Left cardiac atrium (tissue), 4 donors: ENCODE measurements at places on chromosomes 1 and 21. TPM values are rescaled to one million over a fixed set of nuclear protein-coding genes. Genes with fewer than 3 reads are reported as not detected.

ESRRG gene
- 17.5 TPM for total RNA-seq

- no peak for DNase-seq
Measured at GRCh38 chr1:28126783-28127490, 38.5 kb upstream of the EYA3 start.

AMY1B gene
- total RNA-seq: not detected

GRCh38 chr1:88985692-88986091, 6.7 kb downstream of the KYAT3 start:
- no peak for DNase-seq

RSPO1 gene
- total RNA-seq: 1.4 TPM

- no peak for DNase-seq
Measured at GRCh38 chr1:243943671-243944428, 93.8 kb upstream of the AKT3 start.

- no peak for DNase-seq
Measured at GRCh38 chr1:190754666-190755065, 277.0 kb upstream of the BRINP3 start.

DNA sequence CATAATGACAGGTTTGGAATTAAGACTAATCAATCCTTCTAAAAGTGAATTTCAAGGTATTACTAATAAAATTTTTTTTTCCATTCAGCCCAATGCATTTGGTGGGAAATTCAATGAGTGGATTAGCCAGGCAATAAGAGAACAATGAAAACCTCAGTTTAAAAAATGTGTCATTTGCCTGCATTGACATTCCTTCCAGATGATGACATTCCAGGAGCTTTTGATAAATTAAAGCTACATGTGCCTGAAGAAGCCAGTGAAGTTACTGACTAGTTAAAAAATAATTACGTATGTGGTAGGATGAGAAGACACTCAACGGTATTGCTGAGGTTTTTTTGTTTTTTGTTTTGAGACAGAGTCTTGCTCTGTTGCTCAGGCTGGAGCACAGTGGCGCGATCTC, 37.9 kb upstream of the RC3H1 start:
- DNase-seq: no peak

CADM3 gene
- total RNA-seq: 15.3 TPM

- DNase-seq: no peak
Measured at GRCh38 chr1:229001467-229002011, 266.3 kb downstream of the RHOU start.

DNA sequence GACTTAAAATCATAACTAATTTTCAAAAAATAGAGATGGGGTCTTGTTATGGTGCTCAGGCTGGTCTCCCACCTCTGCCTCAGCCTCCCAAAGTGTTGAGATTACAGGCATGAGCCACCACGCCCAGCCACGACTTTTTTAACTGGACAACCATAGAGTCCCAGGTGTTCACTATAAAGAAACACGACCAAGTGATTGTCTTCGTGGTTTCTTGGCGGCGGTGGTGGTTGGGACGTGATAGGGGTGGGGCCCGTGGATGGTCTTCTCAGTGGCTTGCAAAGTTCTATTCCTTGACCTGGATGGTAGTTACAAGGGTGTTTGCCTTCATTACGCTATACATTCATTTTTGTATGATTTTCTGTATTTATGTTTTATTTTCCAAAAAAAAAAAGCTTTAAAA, 34.6 kb upstream of the COX20 start:
- DNase-seq: no peak

MYOM3 gene
- 160 TPM for total RNA-seq

GRCh38 chr1:17582124-17582774, 42.8 kb downstream of the ARHGEF10L start:
- no peak for DNase-seq

DNA sequence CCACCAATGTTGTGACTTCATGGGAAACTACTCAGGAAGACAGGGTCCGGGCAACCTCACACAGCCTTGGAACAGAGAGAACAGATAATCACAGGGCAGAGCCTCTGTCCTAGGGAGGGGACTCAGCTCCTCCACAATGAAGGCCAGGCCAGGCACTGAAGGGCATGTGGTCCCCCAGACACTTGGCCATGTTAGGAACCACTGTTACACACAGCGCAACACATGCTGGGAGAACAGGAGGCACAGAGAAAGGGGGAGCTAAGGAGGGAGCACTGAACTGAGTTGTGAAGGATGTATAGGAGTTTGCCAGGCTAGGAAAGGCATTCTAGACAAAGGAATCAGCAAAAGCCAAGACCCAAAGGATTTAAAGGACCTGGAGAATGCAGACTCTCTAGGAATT, 127.6 kb downstream of the DMRTB1 start:
- no peak for DNase-seq

- DNase-seq: peak; percentile 25
Measured at GRCh38 chr1:54945393-54945936, 35.0 kb upstream of the TMEM61 start.

DNA sequence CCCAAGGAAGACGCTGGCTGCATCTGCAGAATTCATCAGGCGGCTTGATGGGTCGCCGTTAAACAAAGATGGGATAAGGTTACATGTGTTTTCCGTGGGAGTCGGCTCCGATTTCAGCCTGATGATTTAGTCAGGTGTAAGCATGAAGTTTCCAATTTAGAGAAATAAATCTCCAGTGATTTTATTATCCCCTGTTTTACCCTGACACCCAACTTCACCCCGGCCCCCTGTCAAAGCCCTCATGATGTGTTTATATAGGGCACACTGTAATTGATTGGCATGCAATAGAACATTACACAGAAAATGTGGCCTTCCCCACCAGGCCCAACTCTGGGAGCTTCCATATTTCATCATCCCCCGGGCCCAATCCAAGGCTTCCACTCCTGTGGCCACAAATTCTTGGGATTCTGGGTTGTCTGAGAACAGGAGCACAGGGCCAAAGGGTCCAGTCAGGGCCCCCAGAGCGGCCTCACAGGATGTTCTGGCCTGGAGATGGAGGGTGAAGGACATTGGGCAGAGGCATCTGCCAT, 72.5 kb downstream of the FOXD2 start:
- no peak for DNase-seq

DNA sequence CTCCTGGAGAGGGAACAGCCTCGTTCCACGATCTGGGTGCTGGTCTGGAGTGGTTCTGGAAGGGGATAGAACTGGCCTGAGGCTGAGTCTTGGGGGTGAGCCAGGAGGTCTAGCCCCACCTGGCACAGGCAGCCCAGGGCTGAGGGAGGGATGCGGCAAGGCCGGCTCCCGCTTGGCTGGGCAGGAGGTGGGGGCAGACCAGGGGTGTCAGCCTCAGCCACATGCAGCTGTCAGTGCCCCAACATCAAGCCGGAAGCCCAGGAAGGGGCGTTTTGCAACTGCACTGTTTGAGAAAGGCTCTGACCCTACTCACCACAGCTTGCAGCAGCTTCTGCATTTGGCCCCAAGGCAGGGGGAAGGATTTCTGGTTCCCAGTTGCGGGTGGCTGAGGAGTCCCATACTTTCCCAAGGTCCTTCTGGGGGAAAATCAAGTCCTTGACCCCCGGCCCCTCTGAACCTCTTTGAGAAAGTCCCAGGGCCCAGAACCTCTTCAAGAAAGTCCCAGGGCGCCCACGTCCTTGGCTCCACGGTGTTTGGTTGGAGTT, 2.0 kb downstream of the EFHD2 start:
- DNase-seq: no peak

TFF2 gene
- not detected for total RNA-seq

VHLL gene
- total RNA-seq: not detected

GRCh38 chr1:244980605-244981004, 116.3 kb upstream of the HNRNPU start:
- no peak for DNase-seq

GRCh38 chr1:59143133-59143487, 153.8 kb upstream of the FGGY start:
- no peak for DNase-seq

- DNase-seq: no peak
Measured at GRCh38 chr1:223010582-223011504, 132.2 kb downstream of the TLR5 start.

DNA sequence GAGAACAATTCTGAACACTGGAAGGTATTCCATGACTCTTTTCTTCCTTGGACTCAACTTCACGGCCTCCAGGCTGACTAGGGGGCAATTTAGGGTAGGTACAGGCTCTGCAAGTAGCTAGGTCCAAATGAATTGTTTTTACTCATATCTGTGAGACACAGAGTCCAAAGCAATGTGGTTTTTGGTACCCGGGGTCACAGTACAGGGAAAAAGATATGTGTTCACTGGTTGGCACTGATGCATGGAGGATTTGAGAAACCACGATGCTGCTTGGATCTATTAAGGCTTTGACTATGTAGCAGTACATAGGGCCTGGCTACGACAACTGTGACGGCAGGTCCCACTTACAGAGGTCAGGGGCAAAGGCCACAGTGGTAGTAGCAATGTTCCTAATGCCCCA, 200.6 kb downstream of the DUSP10 start:
- DNase-seq: no peak

- no peak for DNase-seq
Measured at GRCh38 chr21:15414057-15414456, 315.7 kb upstream of the USP25 start.

GRCh38 chr1:119007670-119008482, 19.7 kb upstream of the TBX15 start:
- DNase-seq: no peak

GRCh38 chr1:222711319-222712252, 705 bp downstream of the AIDA start:
- peak; percentile 68 for DNase-seq

KIRREL1 gene
- total RNA-seq: 21.2 TPM

SPATA1 gene
- 0.77 TPM for total RNA-seq

DNA sequence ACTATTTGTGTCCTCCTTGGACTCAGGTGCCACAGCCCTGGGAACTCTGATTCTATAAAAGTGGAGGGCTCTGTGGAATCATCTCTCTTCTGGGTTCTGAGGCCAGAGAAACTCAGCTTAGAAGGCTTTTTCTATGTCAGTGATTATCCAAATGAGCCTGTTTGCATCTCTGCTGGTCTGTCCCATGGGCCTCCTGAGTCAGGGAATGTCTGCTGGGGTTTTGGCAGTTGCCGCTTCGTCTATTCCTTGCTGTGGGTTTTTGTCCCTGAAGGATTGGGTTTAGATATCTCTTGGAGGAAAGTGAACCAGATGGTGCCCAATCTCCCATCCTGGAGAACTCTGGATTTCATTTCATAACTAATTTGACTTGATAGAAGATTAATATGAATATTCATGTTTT, 297.6 kb downstream of the HHAT start:
- DNase-seq: no peak

GRCh38 chr1:33905241-33905640, 41.4 kb downstream of the HMGB4 start:
- DNase-seq: no peak

ATP1A4 gene
- total RNA-seq: not detected

ILDR2 gene
- 3.2 TPM for total RNA-seq

DNA sequence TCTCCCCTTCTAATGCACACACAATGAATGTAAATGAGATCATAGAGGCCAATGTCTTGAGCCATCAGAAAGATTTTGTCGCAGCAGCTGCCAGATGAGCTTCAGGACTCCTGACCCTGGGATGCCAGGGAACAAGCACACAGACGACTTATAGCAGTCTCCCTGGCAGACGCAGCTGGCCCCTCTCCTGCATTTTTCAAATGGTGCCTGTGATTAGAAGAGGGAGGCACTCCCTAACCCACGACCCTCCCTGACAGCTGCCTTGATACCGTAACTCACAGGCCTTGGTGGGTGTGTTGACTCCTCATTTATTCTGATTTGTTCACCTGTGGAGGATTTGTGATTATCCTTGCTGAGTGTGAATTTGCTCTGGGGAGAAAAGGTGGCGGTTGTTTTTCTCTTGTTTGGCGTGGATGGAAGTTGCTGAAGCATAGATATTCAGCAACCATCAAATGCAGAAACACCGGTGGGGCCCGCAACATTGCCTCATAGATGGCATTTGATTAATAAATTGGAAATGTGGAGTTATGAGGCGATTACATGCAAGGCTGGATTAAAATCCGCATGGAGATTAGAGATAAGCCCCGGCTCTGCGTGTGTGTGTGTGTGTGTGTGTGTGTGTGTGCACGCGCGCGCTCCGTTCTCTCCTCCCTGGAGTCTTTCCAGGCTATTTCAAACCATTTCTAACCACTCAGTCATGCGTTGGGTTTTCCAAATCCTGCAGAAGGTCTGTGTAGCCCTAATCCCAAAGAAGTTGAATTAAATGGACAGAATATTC, 2.1 kb upstream of the RD3 start:
- DNase-seq: no peak

GRCh38 chr1:86470859-86471258, 2.1 kb downstream of the CLCA1 start:
- no peak for DNase-seq

DNA sequence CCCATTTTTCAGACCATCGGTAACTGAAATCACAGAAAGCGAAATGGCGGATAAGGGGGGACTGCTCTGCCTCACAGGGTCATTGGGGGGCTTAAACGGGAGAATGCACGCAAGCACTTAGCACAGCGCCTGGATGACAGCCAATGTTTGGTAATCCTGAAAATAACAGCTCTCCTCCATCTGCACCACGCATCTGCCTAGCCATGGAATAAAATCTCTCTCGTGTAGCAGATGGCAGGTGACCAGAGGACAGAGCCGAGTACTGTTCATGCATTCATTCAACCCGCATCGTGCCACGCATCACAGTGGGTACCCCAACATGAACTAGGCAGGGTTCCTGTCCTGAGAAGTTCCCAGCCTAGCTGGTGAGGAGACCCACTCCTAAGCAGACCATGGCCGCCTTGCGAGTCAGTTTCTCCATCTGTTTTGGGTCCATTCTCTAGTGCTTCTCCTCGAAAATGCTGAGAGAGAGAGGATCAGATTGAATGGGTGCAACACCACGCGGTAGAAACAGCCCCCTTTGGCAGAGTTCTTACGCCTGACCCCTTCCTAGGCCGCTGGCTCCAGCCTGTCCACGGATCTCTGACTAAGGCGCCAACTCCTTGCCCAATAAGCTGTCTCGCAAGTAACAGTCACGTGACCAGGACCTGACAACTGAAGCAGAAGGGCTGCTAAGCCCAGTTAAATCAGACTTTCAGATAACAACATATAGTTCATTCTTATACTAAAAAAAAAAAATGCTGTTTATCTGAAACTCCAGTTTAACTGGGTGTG, 7.3 kb downstream of the SLC1A7 start:
- DNase-seq: peak; percentile 66

DNA sequence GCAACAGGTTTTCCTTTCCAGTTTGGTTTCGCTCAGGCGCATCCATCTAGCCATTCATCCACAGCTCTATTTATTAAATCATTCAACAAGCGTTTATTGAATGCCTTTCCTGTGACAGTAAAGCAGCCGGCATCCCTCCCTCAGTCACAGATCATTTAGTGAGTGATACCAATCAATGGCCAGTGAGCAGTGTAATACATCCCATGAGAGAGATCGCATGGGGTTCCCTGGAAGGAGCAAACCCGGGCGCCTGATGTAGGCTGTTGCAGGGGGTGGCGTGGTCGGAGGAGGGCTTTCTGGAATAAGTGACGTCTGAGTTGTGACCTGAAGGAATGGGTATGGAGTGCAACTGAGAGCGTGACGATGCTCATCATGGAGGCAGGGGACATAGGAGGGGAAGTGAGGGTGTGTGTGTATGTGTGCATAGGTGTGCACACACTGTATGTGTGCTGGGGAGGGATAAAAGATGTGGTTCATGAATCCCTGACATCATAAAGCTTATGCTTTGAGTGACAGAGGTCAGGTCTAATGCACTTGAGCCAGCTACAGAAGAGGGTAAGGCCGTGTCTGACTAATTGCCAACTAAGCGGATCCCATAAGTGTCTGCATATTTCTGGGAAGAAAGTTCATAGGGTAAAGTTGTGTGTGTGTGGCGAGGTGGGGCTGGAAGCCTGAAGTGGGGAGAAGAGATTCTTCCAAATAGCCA, 6.6 kb downstream of the FCMR start:
- no peak for DNase-seq
